Inflammatory macrophage (primary cell): ENCODE measurements at places on chromosomes 1 and 21.
A peak's percentile ranks its signal among the peaks of the same experiment; 100 is the strongest.

GRCh38 chr1:7853684-7854026 lies 790 bp upstream of the UTS2 start:
- no peak for DNase-seq

DNA sequence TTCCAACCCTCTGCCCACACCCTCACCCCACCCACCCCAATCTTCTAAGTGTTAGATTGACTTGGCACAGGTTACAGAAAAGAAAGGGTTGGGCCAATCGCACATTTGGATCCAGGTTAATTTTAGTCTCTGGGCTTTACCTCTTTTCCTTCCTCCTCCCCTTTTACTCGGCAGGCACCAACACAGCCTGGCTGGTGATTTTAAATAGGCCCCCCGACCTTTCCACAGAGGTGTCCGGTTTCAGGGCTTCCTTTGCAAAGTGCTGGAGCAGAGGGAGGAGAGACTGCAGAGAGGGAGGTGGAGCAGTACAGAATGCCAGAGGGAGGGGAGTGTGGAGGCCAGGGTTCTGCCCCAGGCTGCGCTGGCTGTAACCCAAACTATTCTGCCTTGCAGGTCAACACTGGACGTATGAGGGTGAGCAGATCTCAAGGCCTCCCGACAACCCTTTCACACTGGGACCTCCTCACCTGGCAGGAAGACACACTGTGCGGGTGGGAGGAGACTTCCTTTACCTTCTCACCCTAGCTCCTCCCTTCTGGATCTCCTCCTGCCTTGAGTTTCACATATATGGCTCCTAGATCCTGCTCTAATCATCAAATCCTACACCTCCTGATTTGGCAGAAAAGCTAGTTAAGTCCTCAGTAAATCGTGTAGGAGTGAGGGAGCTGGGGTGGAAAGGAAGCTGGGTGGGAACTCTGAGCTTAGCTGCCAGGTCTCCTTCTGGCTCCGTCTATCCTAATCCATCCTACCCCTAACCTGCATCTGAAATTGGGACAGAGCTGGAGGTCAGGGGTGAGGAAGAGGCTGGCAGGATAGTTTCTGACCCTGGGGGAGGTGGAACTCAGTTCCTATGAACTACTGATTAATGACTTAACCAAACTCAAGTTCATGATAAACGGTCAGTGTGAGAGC lies 2.4 kb downstream of the CA14 start:
- DNase-seq, result no peak

DNA sequence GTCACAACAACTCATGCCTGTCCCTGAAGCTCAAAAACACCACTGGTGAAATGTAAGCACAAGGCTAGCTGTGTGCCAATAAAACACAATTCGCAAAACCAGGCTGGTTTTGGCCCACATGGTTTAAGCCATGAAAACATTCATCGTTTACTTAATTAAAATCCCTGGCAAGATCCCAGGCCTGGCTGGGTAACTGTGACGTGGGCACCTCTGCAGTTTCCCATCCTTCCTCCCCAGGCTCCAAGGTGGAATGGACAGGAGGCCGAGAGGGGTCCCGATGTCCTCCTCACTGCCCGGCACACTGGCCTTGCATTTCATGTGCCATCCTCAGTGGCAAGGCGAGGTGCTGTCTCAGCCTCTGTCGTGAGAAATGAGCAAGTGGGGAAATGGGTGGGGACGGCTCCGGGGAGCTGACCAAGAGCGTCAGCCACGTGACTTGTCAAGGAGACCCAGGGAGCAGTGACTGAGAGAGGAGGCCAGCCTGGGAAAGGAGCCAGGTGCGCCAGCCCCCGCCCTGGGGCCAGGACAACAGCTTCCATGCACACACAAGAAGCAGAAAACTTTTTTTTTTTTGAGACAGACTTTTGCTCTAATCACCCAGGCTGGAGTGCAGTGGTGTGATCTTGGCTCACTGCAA lies 153.1 kb upstream of the RAB4A start:
- peak; percentile 58 for DNase-seq

DNA sequence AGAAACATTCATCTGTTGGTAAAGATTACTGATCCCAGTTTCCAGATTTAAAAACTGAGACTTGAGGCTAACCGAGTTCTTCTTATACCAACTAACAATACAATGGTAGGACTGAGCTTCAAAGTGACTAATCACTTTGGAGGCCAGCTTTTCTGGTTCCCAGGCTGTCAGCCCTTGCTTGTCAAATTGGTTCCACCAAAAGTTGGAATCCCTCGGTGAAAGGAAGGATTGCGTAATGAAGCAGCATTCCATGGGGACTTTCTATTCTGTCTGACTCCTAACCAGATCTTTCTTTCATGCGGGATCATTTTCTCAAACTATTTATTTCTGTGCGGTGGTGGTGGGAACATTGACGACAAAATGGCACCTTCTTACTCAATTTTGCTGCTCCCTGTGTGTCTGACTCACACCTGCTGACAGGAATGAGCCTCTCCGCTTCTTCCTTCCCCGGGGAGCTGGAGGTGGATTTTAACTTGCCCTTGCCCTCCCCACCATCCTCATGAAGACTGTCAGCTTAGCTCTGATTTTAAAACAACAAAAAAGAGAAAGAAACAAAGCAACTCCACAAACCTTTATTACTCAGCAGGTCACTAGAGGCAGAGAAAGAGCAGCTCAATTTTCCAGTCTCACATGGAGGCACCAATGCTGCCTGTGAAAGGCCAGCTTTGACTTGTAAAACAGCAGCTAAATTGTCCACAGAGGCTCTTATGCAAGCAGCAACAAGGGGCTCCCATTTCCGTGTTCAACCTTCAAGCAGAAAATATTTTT lies 32.9 kb upstream of the RASAL2 start:
- DNase-seq, result peak; percentile 36

DNA sequence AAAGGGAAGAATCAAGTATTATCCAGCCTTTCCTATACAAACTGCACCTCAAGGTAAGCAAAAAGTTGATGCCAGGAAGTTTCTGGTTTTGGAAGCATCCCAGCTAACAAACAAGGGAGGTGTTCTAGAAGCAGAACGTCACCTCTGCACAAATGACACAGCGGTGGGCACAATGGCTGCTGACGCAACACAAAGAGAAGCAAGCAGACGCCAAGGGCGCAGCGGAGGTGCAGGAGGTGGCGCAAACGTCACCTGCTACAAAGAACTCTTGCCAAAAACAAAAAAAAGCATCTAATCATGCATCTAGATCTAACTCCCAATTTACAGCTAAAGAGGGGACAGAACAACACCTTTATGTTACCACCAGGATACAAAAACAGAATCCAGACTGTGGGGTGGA lies 88.5 kb downstream of the NPHP4 start:
- no peak for DNase-seq

DNA sequence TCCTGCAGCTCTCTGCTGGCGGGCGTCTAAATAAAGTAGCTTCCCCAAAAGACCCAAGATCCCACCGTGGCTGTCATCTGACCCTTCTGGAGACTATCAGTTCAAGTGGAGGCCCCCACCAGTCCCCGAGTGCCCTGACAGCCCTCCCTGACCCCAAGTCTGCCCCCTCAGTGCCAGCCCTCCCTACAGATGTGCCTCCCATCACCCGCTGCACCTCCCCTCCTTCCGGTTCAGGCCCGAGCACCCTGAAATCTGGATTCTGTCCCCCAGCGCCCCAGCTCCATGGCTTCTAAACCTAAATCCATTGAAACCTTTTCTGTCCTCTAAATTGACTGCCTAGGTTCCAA lies 595 bp downstream of the IL10RB start:
- DNase-seq, result no peak

- no peak for DNase-seq
These were observed 6.9 kb downstream of the KRTAP11-1 start for GRCh38 chr21:30874526-30874925.

GRCh38 chr1:158534496-158534895 lies 19.7 kb downstream of the OR6Y1 start:
- DNase-seq, result no peak

GRCh38 chr1:155117610-155118009 lies 10.1 kb upstream of the EFNA1 start:
- DNase-seq, result no peak

- DNase-seq, result no peak
These were observed 19.8 kb upstream of the LSS start for GRCh38 chr21:46248422-46248782.

DNA sequence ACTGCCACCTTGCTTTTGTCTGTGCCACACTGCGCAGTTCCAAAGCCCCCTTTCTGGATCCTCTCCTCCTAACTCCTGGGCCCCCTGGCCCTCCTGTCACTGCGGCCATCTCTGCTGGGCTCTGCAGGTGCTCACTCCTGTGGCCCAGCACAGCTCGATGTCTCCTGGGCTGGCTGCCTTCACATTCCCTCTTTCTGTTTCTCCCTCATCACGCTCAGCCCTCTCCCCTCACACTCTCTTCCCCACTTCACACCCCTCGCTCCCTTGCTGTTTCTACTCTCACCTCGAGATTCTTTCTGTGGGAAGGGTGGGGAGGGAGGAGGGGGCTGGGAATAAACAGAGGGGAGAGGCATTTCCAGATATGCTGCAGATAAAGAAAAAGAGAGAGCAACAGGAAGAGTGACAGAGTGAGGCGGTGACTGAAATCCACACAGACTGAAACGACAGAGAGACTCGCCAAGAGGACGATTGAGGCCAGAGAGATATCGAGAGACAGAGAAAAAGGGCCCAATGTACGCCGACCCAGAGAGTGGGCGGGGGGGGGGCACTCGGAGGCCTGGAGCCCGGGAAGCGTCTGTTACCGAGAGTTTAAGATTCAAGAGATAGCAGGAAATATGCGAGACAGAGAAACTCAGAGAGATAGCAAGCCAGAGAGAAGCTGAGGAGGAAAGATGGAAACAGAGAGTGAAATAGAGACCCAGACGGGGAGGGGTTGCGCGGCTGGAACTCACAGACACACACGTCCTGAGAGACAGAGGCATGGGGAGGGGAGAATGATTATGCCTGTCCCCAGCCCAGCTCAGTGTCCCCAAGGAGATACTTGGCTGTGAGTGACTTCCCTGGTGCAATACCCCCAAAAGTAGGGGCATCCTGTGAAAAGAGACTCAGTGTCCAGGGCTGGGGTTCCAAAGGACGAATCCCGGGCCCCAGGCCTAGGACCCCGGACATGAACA lies 666 bp downstream of the CSF3R start:
- DNase-seq, result no peak

DNA sequence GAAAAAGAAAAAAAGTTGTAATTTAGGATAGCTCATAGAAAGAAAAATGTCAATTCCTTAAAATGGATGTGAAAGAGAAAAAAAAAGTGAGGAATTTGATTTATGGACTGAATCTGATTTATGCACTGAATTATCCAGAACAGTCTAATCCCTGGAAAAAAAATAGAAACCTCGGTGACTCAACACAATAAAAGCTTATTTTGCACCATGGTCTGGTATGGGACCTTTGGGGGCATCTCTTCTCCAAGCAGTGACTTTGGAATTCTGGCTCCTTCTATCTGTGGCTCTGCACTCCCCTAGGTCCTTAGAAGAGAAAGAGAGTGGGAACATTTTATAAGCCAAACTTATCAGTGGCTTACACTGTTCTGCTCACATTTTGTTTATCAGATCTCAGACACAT lies 471.7 kb upstream of the B3GALT2 start:
- DNase-seq, result no peak

DNA sequence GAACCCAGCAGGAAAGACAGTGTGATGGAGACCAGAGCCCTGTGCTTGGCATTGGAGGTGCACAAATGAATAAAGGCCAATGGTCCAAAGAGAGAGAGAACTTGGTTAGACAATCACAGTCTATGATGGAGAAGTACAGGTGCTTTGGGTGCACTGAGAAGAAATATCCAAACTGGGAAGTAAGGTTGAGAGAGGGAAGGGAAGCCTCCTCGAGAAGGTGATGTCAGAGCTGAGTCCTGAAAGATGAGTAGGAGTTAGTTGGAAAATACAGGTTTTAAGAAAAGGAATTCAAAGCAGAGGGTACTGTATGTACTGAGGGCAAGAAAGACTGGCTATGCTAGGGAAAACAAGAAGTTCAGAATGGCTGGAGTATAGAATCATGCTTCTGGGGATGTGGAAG lies 94.1 kb upstream of the CD53 start:
- DNase-seq, result no peak

- no peak for DNase-seq
These were observed 827 bp upstream of the URB1 start for GRCh38 chr21:32393677-32394001.

DNA sequence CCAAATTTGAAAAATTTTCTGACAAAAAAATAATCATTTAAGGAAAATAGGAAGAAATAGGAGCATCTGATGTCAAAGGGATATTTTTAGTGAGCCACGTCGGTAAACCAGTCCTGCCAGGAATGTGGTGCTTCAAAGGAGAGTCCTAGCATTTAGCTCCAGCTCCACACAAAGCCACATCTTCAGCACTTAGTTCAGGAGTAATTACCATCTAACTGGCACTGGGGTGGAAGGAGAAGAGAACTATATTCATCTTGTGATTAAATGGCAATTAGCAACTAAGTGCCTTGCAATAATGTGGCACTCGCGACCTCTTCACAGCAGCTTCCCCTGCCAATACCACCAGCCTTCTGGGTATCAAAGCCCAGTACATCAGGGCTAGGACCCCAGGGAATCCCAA lies 409.1 kb downstream of the SETD4 start:
- no peak for DNase-seq

DNA sequence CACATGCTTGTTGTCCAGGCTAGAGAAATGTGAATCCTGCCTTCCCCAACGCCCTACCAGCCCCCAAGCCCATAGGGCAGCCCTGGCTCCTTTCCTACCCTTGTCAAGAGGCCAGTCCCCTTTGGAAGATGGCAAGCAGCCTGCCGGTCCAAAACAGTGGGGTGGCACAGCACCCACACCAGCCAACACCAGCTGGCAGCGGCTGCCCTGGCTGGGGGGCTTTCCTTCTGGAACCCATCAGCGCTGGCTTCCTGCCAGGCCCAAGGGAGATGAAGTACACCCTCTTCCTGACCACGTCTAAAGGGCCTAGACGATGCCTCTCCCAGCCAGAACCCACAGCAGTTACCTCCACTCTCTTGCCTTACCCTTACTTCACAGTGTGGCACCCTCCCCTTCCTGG lies 24.2 kb downstream of the KCNN3 start:
- DNase-seq, result no peak

DNA sequence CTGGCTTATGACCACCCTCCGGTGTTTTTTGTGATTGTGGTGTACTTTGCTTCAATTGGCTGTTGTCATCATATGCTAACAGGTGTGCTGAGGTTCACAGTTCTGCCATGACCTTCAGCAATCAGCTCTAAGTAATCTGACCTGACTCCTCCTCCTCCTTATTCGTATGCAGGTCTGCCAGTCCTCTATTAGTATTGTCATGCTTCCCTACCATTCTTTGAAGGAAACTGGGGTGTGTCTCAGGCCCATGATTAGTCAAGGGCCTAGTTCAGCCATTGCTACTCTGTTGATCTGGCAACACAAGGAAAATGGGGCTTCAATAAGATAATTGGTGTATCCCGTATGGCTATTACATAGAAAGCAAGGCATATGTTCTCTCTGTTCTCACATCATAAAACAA lies 332.3 kb upstream of the DPYD start:
- DNase-seq, result no peak

GRCh38 chr1:18957532-18958300 lies 1.2 kb upstream of the IFFO2 start:
- DNase-seq, result no peak

- no peak for DNase-seq
These were observed 14.1 kb downstream of the F5 start for GRCh38 chr1:169572187-169572586.

- DNase-seq, result no peak
These were observed 30.0 kb upstream of the FGGY start for GRCh38 chr1:59266927-59267293.

- DNase-seq, result no peak
These were observed 481.1 kb upstream of the USP24 start for GRCh38 chr1:55696181-55696754.

GRCh38 chr1:48661726-48662463 lies 114.8 kb downstream of the BEND5 start:
- DNase-seq, result peak; percentile 44

GRCh38 chr1:39485046-39485803 lies 6.2 kb upstream of the BMP8A start:
- DNase-seq, result no peak
